ENCODE measurements at places on chromosomes 3 and 15.

DNA sequence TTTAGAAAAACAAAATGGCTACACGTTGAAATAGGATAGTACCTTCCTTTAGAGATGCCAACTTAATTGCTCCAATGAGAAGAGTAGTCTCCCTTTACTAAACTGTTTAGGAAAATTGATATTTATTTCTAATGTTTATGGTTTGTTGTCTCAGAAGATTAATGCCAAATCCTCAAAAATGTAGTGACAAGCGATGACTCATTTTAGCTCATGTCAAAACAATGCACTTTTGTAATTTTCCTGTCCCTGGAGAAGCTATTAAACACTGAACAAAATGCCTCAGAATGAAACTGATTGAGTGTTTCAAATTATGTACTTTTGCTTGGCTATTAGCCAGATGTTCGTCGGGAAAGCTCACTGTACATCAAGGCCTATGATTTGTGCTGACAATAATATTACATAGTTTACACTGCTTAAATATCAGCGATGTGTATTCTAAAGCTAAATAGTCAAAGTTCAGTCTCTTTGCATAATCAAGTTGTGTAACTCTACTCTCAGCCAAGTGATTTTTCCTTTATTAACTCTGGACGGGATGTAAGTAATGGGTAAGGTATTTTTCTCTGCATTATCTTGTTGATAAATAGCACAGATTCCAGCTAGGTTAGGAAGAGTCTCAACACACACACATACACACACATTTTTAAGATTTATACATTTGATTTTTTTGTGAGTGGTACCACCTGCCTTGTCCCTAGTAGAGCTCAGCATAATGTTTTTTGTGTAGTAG lies 83.7 kb downstream of the CMSS1 start:
- DNase-seq = no peak

- DNase-seq = no peak
These were observed 2.8 kb upstream of the RHCG start for GRCh38 chr15:89499156-89499555.

GRCh38 chr15:91422797-91423196 lies 322.7 kb downstream of the SV2B start:
- DNase-seq = no peak

DNA sequence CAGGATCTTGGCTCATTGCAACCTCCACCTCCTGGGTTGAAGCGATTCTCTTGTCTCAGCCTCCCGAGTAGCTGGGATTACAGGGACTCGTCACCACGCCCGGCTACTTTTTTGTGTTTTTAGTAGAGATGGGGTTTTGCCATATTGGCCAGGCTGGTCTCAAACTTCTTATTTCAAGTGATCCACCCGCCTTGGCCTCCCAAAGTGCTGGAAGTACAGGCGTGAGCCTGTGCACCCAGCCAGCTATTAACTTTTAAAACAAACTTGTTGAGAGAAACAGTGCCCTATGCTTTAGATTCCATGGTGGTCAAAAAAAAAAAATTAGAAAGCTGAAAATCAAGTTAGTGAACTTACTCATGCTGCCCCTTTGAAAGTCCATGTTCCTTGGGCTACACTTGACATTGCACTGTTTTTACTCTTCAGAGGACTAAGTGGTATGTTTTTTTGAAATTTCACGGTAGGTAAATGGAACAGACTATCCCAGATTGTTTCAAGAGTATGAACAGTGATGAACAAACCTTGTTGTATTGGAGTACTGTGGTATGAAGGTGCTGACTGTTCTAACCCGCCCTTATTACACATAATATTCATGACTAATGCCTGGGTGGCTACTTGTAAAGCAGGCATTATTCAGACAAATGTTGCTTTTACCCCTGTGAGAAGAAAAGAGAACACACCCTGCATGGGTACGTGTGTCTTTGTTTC lies 206.9 kb downstream of the KLHL25 start:
- no peak for DNase-seq

DNA sequence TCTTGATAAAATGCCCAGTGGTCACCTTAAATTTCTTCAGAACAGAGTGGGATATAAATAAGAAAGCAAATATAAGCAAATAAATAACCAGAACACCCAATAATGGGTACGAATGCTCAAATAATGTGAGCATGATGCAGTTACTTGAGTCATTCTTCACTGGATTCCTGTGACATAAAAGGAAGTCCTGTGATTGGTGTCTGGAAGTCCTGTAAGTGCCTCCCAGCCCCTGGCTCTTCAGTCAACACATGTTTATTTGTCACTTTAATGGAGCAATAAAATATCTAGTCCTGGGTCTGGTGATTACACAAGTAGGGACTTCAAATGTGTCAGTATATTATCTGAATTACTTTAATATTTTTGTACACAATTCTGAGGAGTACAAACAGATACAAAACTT lies 30.4 kb downstream of the TMEM212 start:
- DNase-seq = no peak

DNA sequence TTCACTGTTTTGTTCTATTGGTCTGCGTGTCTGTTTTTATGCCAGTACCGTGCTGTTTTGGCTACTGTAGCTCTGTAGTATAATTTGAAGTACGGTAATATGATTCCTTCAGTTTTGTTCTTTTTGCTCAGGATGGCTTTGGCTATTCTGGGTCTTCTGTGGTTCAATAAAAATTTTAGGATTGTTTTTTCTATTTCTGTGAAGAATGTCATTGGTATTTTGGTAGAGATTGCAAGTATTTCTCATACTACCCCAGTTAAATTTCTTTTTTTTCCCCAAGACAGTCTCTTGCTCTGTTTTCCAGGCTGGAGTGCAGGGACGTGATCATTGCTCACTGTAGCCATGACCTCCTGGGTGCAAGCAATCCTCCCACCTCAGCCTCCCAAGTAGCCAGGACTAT lies 53.4 kb downstream of the STARD9 start:
- DNase-seq = no peak

GRCh38 chr15:40150163-40150925 lies 10.5 kb upstream of the BUB1B start:
- DNase-seq = no peak

GRCh38 chr15:73621286-73621826 lies 11.8 kb downstream of the NPTN start:
- DNase-seq = no peak

GRCh38 chr15:80618685-80619400 lies 76.3 kb upstream of the ABHD17C start:
- DNase-seq = no peak

DNA sequence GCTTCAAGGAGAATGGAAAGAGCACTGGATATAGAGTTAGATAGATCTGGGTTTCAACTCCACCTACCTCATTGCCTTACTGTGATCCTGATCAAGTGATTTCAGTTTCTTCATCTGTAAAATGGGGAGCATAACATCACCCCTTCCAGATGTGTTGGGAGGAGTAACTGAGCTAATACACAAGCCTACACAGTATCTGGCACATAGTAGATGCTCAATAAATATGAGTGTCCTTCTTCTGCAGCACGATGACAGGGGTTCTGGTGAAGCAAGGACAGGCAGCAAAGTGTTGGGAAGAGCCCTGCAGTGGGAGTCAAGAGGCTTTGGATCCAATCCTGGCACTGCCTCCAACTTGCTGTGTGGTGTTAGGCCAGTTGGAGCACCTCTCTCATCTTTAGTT lies 270.0 kb downstream of the UACA start:
- no peak for DNase-seq

DNA sequence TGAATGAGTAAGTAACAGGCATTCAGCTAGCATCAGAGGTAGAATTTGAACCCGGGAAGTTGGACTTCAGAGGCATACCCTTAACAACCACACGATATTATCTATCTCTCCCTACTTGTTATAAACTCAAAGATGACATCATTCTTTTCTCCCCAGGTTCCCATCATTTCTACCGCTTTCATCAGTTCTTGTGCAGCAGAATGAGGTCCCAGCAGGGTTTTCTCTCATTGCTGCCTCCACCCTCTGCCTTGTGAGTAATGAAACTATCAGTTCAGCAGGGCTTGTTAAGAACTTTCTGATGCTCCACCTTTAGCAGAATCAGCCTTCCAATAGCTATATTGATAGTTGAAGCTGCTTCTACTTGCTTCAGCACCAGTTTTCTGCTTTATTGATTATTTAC lies 487.5 kb upstream of the KCNMB2 start:
- no peak for DNase-seq

DNA sequence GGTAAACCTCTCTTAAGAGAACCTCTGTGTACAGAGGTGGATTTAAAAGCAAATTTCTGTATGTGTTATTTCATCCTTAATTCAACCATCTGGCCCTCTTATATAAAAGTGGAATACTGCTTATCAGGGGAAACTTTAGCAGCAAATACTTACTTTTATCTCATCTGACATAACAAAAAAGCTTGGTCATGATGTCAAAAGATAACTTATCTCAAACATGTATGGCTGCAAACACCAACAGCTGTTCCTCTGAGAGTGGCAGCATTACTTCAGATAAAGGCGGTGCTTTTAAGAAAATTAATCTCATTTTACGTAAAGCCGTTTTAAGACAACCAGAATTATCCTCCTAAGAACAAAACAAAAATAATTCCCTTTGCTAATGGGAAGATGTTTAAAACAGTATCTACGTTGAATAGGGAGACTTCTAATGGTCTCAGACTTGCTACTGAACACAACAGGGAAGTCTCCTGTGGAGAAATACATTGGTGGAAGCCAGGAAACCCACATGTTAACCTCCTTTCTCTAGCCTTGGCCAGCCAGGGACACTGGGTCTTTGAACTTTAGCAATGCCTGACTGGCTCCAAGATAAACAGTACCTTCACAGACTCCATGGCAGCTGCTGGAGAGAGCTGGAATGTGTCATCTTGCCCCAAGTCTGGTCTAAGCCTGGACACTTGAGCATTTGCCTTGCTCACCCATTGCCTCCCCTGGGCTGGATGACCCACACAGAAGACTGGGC lies 18.1 kb downstream of the ARRDC4 start:
- no peak for DNase-seq

DNA sequence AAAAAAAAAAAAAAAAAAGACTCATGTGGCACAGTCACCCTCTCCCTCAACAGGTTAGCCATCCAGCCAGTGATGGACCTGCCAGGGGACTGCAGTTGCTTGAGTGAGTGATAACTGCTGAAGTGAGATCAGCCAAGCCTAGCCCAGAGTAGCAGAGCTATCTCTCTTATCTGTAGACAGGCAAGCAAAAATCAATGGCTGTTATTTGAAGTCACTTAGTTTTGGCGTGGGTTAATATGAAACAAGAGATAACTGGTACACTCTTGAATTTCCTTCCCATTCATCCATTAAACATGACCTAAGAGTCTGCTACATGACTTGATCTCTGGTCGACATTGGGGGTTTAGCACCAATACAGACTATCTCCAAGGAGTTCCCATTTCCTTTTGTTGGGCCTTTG lies 51.2 kb upstream of the TNIK start:
- DNase-seq = no peak

DNA sequence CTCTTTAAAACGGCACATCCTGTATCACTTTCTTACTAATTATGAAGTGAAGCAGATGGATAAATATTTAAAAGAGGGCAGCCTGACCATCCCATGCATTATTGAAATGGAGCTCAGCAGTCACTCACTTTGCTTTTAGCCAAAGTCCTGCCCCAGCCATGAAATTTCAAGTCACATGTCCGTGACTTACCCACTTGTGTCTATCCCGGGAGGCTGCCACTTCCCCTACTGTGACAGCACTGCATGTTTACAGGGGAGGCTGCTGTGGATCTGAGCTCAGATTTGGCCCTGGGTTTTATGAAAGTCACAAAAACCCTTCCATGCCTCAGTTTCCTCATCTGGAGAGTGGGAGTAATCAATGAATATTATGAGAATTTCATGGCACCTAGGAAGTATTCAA lies 17.9 kb upstream of the LRRK1 start:
- DNase-seq = no peak

Measured in HEK293T (cell line).